ENCODE measurements at places on chromosomes 1 and 21. TPM values are rescaled to one million over a fixed set of nuclear protein-coding genes. Genes with fewer than 3 reads are reported as not detected.

The CELA3A gene
- not detected for total RNA-seq

The S100A7A gene
- total RNA-seq: not detected

The RTCA gene
- total RNA-seq: 26.8 TPM

The JAM2 gene
- 1.4 TPM for total RNA-seq

The CRABP2 gene
- 17.6 TPM for total RNA-seq

The PDZK1 gene
- 0.10 TPM for total RNA-seq

The NMNAT1 gene
- 12.5 TPM for total RNA-seq

The OMA1 gene
- 15.5 TPM for total RNA-seq

The LIN9 gene
- 1.00 TPM for total RNA-seq

The HES4 gene
- 4.9 TPM for total RNA-seq

The APCS gene
- not detected for total RNA-seq

The SPATA6 gene
- total RNA-seq: 15.3 TPM

The TNFRSF4 gene
- total RNA-seq: 5.9 TPM

The RIPPLY3 gene
- not detected for total RNA-seq

The CHI3L1 gene
- 3,366 TPM for total RNA-seq

The EFNA1 gene
- total RNA-seq: 14.2 TPM

The ZNF648 gene
- total RNA-seq: not detected

The PLEKHO1 gene
- 23.3 TPM for total RNA-seq

The FAM167B gene
- 0.44 TPM for total RNA-seq

The GPR25 gene
- not detected for total RNA-seq

The TCHH gene
- total RNA-seq: 0.06 TPM

The BNIPL gene
- total RNA-seq: not detected

The DNTTIP2 gene
- 18.8 TPM for total RNA-seq

The CFHR2 gene
- not detected for total RNA-seq

The EDN2 gene
- total RNA-seq: not detected

The NR1I3 gene
- not detected for total RNA-seq

The RGS13 gene
- total RNA-seq: not detected

The SERTAD4 gene
- total RNA-seq: 3.4 TPM

The UBXN10 gene
- total RNA-seq: not detected

The TMIGD3 gene
- not detected for total RNA-seq

The OR2T29 gene
- not detected for total RNA-seq

The AGRN gene
- total RNA-seq: 47.6 TPM

The HMCN1 gene
- 157 TPM for total RNA-seq

The COL16A1 gene
- 92.6 TPM for total RNA-seq

The SPRR2F gene
- not detected for total RNA-seq

The CFAP141 gene
- total RNA-seq: not detected

The CYP4Z1 gene
- 0.10 TPM for total RNA-seq

The INSRR gene
- total RNA-seq: not detected

The IL24 gene
- total RNA-seq: not detected

The DENND2C gene
- total RNA-seq: 3.1 TPM

The FOXO6 gene
- not detected for total RNA-seq

The EFNA3 gene
- 1.8 TPM for total RNA-seq

The HMGCS2 gene
- not detected for total RNA-seq

The OR10J1 gene
- total RNA-seq: not detected

The SLC45A3 gene
- total RNA-seq: 3.2 TPM

The C1orf146 gene
- not detected for total RNA-seq

The TEDDM1 gene
- total RNA-seq: not detected

The ARTN gene
- total RNA-seq: not detected

The KCNE2 gene
- not detected for total RNA-seq

The FCRLB gene
- total RNA-seq: 1.4 TPM

The MYOG gene
- total RNA-seq: not detected

Measured in cardiac ventricle fibroblast (primary cell).